ENCODE measurements at places on chromosomes 2 and 18.

DNA sequence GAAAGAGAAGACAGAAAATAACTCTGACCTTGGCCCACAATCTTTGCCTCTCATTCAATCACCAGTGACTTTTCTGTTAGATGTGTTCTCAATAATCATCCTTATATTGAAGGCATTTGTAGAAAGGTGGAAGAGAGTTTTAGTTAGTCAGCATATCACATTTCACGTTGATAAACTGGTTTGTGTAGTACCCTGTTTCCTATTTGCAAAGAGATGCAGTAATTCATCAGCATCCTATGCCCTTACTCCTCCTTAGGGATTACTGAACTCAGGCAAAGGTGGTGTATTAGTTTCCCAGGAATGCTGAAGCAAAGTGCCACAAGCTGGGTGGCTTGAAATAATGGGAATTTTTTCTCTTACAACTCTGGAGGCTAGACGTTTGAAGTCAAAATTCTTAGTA lies 145.0 kb downstream of the SPP2 start:
- no peak for DNase-seq

DNA sequence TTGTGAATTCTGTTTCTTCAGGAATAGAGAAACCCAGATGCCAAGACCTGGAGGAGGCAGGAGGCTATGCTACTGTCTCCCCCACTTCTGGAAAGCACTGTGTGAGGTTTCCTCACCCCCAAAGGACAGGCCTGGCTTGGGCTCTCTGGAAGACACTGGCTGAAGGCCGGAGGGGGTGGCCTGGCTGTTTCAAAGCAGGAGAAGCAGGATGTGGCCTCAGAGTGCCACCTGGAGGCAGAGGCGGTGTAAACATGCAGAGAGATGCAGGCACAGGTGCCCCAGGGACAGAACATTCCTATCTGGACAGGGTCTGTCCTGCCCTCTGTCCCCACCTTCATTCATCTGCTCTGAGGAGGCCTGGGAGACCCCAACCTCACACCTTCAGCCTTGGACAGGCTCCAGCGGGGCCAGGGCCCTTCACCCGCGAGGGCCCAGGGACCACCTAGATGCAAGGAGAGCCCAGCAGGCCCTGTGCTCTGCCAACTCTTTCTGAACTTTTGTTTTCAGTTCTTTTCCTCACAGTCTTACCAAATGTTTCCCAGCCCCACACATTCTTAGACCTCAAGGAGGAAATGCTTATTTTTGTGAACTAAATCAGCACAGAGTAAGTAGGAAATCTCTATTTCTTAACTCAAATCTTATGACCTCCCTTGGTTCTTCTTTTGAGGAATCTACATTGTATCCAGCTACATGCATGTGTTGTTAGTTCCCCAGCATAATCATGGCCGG lies 79.2 kb downstream of the LONRF2 start:
- peak; percentile 46 for DNase-seq

DNA sequence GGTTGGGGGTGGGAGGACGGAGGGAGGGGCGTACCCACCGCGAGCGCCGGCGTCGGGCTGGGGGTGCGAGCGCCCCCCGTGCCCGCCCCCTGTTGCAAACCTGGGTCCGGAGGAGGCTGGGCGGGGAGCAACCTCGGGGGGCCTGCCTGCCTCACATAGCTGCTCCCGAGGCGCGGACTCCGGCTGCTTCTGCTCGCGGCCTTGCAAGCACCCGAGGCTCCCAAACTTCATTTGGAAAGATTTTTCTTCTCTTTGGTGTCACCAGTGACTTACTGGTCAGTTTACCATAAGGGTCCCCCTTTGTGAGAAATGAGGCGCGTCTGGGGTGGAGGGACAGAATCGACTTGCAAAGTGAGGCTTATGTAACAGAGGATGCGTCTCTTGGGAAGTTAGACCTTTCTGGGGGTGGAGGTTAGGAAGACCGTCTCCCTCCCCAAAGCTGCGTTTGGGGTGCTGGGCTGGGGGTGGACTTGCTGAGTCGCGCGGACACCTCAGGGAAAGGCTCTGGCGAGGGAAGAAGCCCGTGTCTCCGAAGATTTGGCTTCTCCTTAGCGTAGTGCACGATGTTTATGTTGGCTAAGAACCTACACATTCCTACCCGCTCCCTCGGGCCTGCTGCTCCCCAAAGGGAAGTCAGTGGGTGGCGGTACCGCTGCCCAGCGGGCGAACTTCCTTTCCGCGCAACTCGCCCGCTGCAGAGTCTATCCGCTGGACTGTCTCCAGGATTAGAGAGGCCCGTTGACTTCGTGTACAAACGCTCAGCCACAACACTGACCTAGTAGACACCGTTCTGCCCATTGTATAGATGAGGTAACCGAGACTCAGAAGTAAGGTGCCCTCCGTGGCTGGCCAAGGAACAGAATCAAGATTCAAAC lies 559 bp downstream of the TMEM37 start:
- no peak for DNase-seq

- no peak for DNase-seq
Observed at GRCh38 chr2:98311771-98312545, 34.3 kb upstream of the CNGA3 start.

- no peak for DNase-seq
Observed at GRCh38 chr2:129301431-129301913, 678.0 kb upstream of the RAB6C start.

GRCh38 chr2:182767578-182767977 lies 51.5 kb downstream of the DNAJC10 start:
- peak; percentile 7 for DNase-seq

- peak; percentile 97 for DNase-seq
Observed at GRCh38 chr2:88016086-88016959, at the start of gene RNU2-63P. Gene RNU2-63P, minus strand, starts transcription at chr2:88016547.

DNA sequence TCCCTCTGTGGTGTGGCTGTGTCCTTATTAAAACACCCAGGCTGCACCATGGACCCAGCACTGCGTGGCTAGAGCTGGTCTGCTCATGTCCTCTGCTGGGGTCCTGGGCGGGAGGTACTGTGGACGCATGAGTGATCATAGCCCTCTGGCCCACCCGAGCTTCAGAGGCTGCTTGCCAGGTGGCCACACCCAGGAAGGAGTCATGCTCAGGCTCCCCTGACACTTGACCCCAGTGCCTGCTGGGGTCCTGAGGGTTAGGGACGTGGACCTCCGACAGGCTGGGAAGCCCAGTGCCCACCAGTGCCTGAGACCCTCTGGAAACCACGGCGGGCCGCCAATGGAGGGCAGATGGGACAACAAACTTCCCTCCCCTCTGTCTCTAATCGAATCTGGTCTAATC lies 66.3 kb upstream of the HS6ST1 start:
- no peak for DNase-seq

- DNase-seq, result no peak
Observed at GRCh38 chr2:138494265-138494966, 7.2 kb upstream of the SPOPL start.

- no peak for DNase-seq
Observed at GRCh38 chr2:129502781-129503180, 476.7 kb upstream of the RAB6C start.

GRCh38 chr18:62506495-62507143 lies 16.2 kb upstream of the ZCCHC2 start:
- DNase-seq, result no peak

GRCh38 chr2:169808221-169808620 lies 9.6 kb downstream of the SSB start:
- peak; percentile 64 for DNase-seq

GRCh38 chr2:133606616-133607015 lies 38.4 kb upstream of the NCKAP5 start:
- no peak for DNase-seq

DNA sequence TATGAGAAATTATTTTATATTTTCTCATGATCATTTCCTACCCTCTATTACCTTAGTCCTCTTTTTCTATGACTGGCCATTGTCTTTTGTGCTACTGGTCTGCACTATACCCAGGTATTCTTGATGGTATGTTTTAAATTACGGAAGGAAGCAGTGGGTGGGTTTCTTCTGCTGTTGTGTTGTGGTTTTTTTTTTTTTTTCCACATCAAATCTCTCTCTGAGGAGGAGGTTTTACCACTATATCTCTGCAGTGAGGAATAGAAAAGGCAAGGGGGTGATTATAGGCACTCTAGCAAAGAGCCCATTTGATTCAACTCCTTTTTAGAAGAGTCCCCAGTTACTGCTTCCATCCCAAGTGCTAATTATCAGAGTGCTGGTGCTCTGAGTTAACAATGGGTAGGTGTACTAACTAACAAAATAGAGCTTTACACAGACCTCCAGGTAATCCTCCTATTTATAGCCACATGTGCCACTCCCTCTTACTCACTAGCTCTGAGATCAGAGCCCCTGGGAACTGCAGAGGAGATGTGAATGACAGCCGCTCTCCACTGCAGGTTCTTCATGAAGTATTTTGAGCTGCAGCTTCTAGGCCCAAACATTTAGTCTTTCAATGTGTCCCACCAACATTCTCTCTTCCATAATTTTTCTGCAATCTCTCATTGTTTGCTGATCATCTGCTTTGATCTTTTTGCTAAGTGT lies 301.6 kb upstream of the GULP1 start:
- DNase-seq, result no peak

GRCh38 chr18:8423051-8423557 lies 186.1 kb upstream of the RAB12 start:
- peak; percentile 11 for DNase-seq

DNA sequence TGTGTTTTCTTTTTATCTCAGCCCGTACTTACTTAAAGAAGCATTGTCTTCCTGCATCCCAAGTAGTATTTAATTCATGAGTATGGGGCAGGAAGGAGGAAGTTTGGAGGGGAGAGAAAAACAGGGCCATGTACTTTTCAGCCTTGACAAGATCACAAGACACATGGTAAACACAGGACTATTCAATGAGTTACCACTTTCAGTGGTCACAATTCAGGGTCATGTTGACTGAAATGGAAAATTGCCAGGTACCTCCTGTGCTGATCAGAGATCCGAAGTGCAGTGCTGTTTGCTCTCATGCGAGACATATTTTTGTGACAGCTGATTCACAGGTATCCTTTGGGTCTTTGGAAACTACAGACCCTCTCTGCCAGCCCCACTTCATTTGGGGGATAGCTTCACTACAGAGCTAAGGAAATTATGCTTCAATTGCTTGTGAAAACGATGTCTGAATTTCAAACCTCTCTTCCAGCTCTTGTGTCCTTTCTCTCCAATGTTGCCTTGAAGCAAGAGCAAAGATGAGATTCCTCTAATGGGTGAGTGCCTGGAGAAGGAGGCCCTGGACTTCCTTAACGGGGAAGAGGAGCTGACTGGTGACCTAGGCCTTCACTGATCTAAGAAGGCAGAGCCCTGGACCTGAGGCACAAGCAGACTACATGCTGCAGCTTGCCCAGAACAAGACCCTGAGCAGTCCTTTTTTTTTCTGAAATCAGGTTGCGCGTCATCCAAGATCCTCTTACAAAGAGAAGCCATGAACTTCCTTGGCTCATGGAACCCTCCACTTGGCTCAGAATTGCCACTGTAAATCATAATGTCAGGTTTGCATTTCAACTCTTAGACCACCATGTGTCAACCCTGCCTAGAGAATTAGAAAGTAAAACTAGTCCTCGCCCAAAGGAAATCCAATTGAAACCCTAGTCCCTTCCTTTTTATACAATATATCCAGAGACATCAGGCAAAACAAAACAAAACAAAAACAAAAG lies 44.1 kb downstream of the EVA1A start:
- DNase-seq, result no peak

- DNase-seq, result no peak
Observed at GRCh38 chr2:222399038-222399783, 25.1 kb upstream of the SGPP2 start.

GRCh38 chr18:32301976-32302743 lies 112.3 kb downstream of the MEP1B start:
- DNase-seq, result peak; percentile 37

DNA sequence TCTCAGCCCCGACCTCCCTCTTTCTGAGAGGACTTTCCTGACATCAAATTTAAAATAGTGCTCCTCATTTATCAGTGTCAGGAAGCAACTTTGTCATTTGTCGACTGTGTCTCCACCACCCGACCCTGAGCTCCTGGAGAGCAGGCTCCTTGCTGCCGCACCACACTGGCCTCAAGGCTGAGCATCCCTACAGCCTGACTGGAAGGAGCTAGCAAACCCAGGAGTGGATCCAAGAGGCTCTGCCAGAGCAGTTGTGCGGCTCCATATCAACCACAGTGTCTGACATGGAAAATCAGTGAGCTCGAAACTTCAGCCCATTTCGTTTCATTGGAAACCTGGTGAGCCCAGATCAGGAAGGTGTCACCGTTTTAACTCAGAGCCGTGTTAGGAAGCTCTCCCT lies 125.2 kb downstream of the PTGR3 start:
- DNase-seq, result no peak

DNA sequence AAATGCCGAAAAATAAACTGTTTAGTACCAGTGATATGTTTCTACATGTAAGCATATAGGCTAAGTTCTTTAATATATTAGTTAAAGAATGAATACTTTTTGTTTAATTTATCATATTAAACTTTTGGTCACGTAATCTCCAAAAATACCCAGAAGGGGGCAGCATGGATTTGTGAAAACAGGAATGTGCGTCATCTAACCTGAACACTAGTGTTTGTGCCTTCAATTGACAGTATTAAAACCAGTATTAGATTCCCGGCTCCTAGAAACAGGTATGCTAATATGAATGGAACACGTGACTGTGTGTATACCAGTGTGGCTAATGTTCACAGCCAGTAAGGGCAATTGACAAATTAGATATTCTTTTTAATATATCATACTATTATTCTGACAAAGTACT lies 51.8 kb downstream of the WDR7 start:
- DNase-seq, result peak; percentile 36

- DNase-seq, result no peak
Observed at GRCh38 chr2:96913398-96914202, 43.7 kb upstream of the SEMA4C start.

GRCh38 chr2:197894751-197895274 lies 90.4 kb downstream of the PLCL1 start:
- no peak for DNase-seq

DNA sequence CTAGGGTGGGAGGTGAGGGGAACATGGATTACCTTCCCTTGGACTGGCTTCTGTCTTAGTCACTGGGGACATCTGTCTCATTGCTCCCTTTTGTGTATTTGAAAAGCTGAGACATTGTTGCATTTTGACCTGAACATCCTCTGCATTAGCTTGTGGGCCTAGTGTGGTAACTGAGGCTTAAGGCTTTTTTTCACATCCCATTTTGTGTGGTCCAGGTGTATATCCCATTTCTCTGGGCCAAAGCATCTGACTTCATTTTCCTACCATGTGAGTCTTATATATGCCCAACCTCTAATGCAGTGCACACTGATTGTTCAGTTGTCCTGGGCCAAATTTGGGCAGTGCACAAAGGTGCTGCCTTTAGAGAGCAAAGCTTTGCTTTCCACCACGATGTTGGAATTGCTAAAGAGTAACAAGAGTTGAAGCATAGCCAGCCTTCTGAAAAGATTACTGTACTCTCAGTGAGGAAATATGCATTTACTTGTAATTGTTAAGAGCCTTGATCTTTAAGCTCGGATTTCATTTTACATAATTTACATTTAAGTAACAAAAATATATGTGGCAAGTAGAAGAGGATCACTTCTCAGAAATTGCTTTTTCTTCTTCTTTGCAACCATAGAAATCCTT lies 13.3 kb downstream of the PRKCE start:
- no peak for DNase-seq

- DNase-seq, result no peak
Observed at GRCh38 chr18:69531973-69532372, 131.3 kb downstream of the DOK6 start.
